Adrenal gland (tissue), 19 donors: ENCODE measurements at places on chromosomes 5 and 9. TPM values are rescaled to one million over a fixed set of nuclear protein-coding genes. Genes with fewer than 3 reads are reported as not detected.
A peak's percentile ranks its signal among the peaks of the same experiment; 100 is the strongest.

GRCh38 chr5:94820488-94820887 lies 202.0 kb downstream of the SLF1 start:
- no peaks in the 10 kb centered on the region for H3K4me1 ChIP-seq
- no peak overlapping the region for H3K27ac ChIP-seq
- no peaks in the 10 kb centered on the region for H3K27me3 ChIP-seq
- no peak overlapping the region for H3K4me3 ChIP-seq
- H3K36me3 ChIP-seq: no peaks in the 10 kb centered on the region

Gene GRM6
- total RNA-seq: not detected

- H3K27me3 ChIP-seq: no peaks in the 10 kb centered on the region
- no peak overlapping the region for H3K27ac ChIP-seq
- H3K36me3 ChIP-seq: no peaks in the 10 kb centered on the region
- H3K4me3 ChIP-seq: no peak overlapping the region
- H3K4me1 ChIP-seq: no peaks in the 10 kb centered on the region
These were observed 150.3 kb downstream of the GIN1 start for GRCh38 chr5:102969641-102970040.

Gene ALG2
- total RNA-seq: 64.2 TPM

DNA sequence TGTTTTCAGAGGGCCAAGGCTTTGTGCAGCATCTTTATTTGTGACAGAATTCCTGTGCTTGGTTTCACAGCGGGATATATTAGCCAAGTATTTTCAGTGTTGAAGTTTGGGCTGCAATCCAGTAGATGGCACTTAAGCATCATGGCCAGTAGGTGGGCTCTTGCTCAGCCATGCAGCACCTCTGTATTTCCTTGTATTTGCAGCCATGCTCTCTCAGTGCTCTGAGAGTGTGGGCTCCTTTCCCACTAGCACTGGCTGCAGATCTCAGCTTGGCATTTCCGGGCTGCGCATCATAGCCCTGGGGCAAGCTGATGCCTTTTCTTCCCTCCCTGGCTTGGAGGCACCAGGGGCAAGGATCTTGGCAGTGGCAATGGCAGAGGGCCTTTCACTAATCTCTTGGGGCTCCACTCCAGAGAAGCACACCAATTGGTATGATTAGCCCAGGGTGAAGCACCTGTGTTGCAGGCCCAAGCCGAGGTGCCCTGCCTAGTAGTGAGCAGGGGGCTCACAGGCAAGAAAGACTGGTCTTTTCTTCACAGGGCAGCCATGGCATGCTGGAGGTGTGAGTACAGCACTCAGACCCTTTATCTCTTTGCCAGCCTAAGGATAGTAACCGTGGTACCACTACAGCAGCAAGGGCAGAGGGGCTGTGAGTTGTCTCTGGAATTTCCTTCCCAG lies 48.3 kb downstream of the SLCO6A1 start:
- H3K27ac ChIP-seq: no peak overlapping the region
- no peak overlapping the region for H3K4me3 ChIP-seq
- DNase-seq: no peak
- peaks cover 3% of the 10 kb centered on the region for H3K36me3 ChIP-seq
- no peaks in the 10 kb centered on the region for H3K4me1 ChIP-seq

- no peak overlapping the region for H3K4me3 ChIP-seq
- DNase-seq: peak; percentile 91
- H3K27me3 ChIP-seq: no peaks in the 10 kb centered on the region
- H3K27ac ChIP-seq: peak overlapping the region; percentile 84
- H3K4me1 ChIP-seq: peaks cover 44% of the 10 kb centered on the region
- H3K36me3 ChIP-seq: no peaks in the 10 kb centered on the region
These were observed 8.7 kb downstream of the FAM193B start for GRCh38 chr5:177545487-177546257.

Gene DMGDH
- total RNA-seq: 13.9 TPM

GRCh38 chr5:109645707-109646192 lies 44.0 kb upstream of the MAN2A1 start:
- no peak for DNase-seq
- H3K27me3 ChIP-seq: no peaks in the 10 kb centered on the region
- no peaks in the 10 kb centered on the region for H3K4me1 ChIP-seq
- no peak overlapping the region for H3K4me3 ChIP-seq
- H3K36me3 ChIP-seq: no peaks in the 10 kb centered on the region

DNA sequence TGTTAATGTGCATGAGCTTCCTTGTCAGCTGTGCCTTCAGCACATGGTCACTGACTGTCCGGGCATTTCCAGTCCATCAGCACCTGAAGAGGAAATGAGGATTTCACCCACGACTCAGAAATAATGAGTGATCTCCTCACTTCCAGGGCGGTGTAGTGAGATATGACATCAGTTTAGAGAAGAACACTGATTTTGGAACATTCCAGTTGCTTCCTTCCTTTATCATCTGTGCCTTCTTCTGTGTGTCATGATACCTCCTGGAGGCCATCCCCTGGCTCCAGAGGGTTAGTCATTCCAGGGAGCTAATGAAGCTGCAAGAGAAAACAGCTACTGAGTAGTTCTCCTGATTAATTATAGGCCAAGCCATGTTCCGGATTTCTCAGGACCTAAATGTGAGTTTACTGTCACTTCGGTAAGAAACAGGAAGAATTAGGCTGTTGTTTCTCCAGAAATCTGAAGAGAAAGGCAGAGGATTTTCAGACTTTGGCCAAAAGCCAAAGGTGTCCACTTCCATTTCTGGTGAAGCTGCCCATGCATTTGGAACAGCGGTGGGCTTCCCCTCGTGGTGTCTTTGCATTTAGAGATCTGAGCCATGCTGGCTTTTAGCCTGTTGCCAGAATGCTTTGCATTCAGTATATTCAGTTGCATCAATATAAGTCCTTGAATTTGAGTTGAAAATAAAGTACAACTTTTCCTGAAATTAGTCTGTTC lies 161.3 kb upstream of the OTULINL start:
- H3K4me1 ChIP-seq: no peaks in the 10 kb centered on the region
- no peaks in the 10 kb centered on the region for H3K27me3 ChIP-seq
- H3K27ac ChIP-seq: no peak overlapping the region
- DNase-seq: no peak
- H3K4me3 ChIP-seq: no peak overlapping the region
- H3K36me3 ChIP-seq: no peaks in the 10 kb centered on the region

Gene CTXN3
- total RNA-seq: not detected
